AG10803 (cell line): ENCODE measurements at places on chromosomes 13 and 19.
A peak's percentile ranks its signal among the peaks of the same experiment; 100 is the strongest.

GRCh38 chr13:40236566-40237168 is 429.8 kb downstream of the FOXO1 start:
- DNase-seq, result peak; percentile 53

GRCh38 chr13:43026262-43026661 is 2.9 kb downstream of the DNAJC15 start:
- DNase-seq, result no peak

GRCh38 chr13:90591260-90591926 is 756.1 kb upstream of the MIR17HG start:
- DNase-seq, result no peak

- DNase-seq, result no peak
Measured at GRCh38 chr19:7602935-7603497, 7.4 kb downstream of the CAMSAP3 start.

DNA sequence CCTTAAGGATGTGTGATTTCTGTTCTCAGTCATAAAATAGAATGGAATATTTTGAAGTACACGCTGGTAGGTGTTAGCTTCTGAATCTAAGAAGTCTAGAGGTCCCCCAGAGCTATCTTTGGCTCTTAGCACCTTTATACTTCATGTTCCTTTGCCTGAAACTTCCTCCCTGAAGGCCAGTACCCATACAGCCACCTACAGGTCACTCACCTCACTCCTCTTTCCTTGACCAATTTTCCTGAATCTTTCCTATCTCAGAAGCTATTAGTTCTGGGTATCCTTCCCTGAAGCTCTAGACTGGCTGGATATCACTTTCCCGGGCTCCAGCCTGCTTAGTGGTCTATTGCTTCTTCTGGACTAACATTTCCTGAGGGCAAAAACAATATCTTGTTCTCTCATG is 93.4 kb upstream of the EDNRB start:
- DNase-seq, result no peak

DNA sequence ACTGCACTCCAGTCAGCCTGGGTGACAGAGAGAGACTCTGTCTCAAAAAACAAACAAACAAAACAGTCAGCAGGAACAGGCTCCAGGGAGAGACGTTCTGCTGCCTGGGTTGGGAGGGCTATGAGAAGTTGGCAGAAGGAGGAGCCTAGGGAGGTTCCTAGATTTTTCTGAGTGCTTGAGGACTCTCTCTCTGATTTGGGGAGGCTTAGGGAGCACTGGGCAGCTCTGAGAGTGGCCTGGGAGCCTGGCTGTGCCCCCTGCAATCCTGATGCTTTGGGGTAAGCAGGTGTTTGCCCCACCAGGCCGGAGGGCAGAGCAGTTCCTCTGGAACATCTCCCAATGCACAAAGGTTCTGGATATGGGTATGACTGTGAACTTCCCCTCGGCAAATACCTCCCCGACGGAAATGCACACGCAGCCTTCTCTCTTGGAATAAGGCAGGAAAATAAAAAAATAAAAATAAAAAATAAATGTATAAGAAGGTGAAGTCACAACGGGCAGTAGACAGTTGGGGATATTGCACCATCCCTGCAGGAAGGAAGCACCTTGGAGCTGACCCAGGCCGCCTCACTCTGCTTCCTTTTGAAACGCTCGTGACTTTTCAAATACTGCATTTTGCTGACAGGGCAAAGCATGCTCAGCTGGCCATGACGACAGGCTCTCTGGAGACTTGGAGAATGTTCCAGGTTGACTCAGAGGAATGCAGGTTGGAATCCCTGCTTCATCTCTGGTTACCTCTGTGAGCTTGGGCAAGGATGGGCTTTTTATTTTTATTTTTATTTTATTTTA is 26.5 kb upstream of the HOMER3 start:
- peak; percentile 52 for DNase-seq

DNA sequence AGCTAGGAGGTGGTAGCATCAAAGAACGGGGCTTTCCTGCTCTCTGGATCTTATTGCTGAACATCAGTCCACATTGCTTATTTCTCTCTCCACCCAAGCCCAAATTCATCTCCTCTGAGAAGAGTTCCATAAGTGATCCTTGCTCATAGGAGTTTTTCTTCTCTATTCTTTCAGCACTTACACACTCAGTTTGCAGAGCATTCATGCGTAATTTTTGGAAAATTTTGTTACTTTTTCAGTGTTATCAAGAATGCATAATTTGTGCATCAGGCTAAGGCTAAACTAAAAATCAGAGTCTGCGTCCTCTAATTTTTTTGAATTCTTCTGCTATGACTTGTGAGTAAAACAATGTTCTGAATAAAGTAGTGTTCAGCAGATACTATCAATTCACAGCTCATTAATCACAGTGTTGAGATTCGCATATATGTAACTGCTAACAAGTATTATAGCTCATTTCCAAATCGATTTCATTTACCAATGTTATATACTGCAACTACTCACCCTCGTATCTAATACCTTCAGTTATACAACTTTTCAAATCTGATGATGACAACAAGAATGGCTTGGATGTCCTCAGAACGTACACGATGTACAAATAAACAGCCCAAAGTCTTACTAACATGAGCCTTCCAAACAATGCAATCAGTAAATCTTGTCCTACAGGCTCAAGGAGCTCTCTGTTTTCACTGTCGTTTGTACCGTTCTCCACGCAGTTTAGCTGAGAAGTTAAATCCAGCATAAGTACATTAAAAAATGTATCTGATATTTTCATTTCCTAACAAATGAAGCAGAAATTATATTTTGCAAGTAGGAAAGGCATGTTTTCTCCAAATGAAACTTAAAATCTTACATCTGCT is 36.4 kb upstream of the STARD13 start:
- DNase-seq, result peak; percentile 24

GRCh38 chr13:41586216-41586615 is 128.9 kb downstream of the RGCC start:
- DNase-seq, result no peak

DNA sequence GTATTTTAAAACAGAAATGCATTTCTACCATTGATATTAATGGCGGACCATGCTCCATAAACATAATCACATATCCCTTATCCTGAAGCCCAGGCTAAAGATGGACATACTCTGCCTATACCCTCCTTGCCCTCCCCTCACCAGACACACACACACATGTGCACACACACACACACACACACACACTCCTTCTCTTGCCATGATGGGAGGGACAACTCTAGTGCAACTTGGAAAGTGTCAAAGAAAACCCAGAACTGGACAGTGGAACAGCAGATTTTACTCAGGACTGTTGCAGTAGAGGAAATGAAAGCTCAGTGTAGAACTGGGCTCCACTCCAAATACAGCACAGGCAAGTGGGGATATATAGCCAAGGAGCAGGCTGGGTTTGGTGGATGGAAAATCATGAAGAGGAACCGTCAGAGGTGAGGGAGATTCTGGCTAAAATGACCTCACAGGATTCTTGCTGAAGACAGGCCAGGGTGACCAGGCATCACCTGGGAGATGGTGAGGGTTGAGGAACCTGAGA is 40.8 kb downstream of the TNFRSF19 start:
- DNase-seq, result no peak

- DNase-seq, result no peak
Measured at GRCh38 chr19:55321466-55322137, 3.5 kb downstream of the TMEM150B start.

GRCh38 chr13:109760402-109760801 is 26.0 kb downstream of the IRS2 start:
- no peak for DNase-seq

DNA sequence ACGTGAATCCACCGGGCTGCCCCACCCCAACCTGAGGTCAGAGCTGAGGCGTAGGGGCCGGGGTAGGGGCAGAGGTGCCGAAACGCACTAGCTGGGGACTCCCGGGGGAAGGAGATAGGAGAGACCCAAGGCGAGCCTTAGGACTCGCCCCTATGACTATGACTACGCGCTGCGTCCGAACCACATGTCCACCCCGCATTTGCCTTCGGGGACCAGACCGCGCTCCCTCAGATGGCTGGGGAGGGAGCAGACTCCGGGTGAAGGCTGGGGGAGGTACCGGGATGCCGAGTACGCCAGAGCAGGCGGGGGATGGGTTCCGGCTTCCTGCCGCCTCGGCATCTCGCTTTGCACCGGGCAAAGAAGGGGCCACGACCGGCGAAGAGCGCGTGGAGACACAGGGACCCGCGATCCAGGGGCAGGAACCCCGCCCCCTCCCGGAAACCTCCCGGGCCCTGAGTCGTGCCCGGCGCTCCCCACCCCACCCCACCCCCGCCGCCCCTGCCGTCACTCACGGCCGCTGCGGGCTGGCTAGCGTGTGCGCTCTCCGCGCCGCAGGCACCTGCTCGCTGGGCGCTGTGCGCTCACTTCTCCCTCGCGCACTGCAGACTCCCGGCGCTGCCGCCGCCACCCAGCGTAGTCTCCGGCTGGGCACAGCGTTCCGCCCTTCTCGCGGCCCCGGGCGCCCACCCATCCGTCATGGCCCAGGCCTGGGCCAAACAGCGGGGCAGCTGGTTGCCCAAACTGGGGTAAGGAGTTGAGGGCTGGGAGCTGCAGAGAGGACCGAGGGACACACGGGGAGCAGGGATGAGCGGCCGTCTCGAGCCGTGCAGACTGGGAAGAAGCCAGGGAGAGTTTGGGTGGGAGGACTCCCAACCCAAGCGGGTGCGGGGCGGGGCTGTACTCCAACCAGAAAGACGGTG is 622 bp upstream of the VSTM2B start:
- no peak for DNase-seq

DNA sequence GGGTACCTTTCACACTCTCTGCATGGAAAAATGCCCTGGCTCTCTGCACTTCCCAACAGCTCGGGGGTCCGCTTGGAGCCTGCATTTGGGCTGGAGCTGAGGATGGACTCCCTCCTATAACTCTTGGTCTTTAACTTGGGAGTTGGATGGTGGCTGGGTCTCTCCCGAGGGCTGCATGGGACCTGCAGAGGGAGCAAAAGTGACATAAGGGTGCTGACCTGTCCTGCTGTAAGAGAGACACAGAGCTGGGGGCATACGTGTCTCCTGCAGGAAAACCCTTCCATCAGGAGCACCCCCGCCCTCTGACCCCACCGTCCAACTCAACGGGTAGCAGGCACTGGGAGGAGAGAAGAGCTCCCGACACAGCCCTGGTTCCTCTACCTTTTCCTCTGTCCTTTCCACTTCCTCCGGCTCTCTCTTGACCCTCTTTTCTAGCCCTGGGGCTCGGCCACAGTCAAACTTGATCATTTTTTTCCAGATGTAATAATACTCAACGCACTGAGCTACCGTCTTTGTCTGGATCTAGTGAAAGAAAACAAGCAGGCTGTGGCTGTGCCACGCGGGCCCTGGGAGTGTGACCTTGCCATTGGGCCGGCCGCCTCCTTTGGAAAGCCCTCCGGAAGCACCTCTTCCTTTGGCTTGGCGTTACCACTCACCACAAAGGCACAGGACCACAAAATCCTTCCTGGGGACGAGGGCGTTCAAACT is 6.8 kb upstream of the NAPA start:
- no peak for DNase-seq

- DNase-seq, result peak; percentile 94
Measured at GRCh38 chr19:45632468-45633196, 6.6 kb downstream of the EML2 start.

DNA sequence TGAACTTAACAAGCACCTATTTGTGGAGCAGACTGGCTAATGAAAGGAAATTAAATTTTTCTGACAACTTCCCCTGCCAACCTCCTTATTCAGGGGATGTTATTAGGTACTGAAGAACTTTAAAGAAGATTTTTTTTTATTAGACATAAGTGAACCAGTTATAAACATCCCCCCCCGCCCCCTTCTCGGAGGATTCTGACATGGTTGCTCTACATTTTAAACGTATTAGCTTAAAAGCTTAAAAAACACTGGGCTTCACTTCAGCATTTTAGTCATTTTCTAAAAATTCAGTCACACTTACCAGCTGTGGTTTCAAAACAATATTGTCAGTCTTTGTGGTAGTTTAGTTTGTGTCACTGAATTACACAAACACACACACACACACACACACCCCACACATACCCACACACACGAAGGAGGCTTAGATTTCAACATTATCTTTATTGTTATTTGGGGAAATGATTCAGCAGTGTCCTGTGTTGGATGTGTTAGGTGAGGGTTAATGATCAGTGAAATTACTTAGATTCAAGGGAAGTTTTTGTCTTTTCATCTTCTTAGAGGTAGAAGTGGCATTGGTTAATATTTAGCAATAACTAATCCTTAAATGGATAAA is 145.7 kb downstream of the PCCA start:
- peak; percentile 74 for DNase-seq

DNA sequence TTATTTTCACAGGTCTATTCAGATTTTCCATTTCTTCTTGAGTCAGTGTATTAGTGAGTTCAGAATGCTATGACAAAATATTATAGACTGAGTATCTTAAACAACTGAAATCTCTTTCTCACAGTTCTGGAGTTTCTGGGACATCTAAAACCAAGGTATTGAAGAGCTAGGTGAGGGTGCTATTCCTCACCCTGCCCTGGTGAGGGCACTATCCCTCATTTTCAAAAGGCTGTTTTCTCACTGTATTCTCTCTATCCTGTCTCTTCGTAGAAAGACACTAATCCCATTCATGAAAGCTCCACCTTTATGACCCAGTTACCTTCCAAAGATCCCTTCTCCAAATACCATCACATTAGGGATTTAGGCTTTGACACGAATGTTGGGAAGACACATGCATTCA is 1617.1 kb downstream of the PCDH9 start:
- DNase-seq, result no peak

DNA sequence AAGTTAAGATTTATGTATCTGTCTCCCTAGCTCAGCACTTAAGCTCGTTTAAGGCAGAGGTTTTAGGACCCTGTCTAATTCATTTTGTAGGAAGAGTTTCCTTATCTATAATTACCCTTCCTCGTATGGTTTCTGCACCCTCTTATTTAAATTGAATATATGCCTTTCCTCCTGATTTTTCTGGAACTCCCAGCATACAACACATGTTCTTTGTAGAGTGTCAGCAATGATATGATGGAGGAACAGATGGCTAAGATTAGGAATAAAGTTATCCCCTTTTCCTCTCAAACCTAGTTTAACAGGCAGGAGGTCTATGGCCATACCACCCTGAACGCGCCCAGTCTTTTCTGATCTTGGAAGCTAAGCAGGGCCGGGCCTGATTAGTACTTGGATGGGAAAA is 359.5 kb downstream of the PCDH17 start:
- DNase-seq, result no peak

GRCh38 chr13:110886870-110887596 is 27.8 kb downstream of the ANKRD10 start:
- DNase-seq, result no peak

GRCh38 chr19:3348042-3348441 is 18.3 kb upstream of the NFIC start:
- no peak for DNase-seq

- DNase-seq, result no peak
Measured at GRCh38 chr19:35292421-35293362, 731 bp downstream of the MAG start.

- DNase-seq, result no peak
Measured at GRCh38 chr13:28953714-28954418, 133.7 kb downstream of the MTUS2 start.
